EH (cell line): ENCODE measurements at places on chromosomes 12 and 14.

DNA sequence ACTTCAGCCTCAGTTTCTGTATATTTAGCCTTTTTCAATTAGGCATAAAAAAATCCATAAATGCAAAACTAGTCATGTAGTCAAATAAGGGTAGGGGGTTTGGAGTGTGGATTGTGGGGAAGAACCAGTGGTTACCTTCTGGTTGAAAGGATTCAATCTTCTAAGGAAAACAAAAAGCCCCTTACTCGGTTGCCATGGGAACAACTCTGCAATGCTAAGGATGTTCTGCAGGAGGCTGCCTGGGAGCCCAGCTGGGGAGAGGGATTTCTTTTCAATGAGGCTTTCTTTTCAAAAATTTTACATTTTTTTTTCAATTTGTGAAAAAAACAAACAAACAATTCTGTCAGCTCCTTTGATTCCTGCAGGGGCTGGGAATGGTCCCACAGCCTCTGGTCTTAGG lies 67.2 kb downstream of the SLC8A3 start:
- no peak for DNase-seq

- DNase-seq: peak; percentile 9
Measured at GRCh38 chr12:25417071-25417470, 136.0 kb downstream of the LMNTD1 start.

DNA sequence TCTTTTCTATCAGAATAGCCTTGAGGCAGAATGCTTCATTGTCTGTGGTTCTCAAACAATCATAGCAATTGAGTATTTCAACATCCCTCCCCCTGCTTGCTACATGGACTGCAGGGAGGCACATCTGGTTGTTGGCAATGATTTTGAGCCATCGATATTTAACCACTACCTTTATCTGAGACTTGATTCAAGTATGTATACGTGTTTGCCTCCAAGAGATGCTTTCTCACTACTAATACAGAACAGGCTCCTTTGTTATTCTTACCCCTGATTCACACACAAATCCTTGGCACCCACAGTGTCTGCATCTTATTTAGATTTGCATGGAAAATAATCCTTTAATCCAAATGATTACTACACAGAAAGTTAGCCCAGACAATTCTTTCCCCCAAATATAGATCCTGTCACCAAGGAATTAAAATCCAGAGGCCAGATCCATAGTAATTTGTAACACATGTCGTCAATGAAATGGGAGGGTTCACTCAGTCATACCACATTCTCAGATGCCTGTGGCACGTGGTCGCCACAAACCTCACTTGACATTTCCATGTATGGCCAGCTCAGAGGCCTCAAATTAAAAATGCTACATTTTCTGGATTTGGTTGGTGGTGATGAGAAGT lies 199.3 kb downstream of the ITPR2 start:
- peak; percentile 90 for DNase-seq

DNA sequence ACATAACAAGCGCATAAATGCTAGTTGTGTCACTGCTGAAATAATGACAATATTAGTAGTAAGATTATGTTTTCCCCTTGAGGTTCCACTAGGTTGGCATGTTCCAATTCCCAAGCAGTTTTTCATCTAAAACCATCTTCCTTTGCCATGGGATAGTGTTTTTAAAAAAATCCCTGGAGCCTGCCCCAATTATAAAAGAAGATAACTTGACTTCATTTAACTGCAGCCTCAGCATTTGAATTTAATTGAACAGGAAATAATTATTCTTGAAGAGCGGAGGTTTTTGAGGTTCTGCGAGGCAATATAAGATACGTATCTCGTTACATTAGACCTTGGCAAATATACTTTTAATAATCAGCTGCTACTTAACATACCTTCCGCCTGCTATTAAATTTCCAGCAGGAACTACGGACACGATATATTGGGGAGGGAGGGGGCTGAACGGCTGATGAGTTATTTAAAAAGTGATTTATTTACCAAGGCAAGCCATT lies 65.2 kb upstream of the HSPB8 start:
- no peak for DNase-seq

DNA sequence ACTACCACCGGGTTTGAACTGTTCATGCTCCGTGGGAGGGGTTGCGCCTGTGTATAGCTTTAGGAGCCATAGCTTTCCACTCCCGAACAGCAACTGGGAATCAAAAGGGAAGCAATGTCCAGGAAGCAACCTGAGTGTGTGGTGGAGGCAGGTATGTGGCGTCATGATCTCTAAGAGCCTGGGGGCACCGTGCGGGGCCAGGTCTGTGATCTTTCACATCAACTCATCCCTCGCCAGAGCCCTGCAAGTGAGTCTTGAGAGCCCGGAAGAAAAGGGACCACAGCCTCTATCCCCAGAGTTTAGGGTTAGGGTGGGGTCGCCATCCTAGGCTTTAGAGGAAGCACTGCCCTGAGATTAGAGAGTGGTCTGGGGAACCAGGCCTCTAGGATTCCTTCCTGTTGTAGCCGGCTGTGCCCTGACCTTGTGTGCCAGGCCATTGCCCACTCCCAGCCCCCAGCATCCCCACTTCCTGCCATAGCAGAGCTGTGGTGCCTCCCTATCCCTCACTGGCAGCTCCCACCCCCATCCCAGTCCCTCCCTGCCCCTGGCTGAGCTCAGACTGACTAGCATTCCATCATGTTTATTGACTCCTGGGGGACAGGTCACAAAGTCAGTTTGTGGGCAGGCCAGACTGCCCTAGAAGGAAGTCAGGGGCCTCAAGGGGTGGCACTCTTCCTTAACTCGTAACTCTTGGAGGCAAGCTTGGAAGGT lies 745 bp upstream of the ADCY4 start:
- DNase-seq: peak; percentile 54

DNA sequence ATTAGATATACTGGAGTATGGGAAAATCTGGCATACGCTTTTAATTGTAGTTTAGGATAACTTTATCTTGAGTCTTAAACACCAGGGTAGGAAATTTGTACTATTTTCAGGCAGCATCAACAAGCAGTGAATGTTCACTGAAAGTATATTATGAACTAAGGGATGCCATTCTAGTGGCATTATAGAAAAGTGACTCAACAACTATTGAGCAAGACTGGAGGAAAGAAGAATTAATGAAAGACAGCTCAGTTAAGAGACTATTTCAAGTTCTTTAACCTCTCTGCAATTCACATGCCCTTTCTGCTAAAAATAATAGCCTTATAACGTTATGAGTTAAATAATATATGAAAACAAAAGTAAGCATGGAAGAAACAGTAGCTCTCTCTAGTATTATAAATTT lies 343.1 kb downstream of the FSCB start:
- no peak for DNase-seq

DNA sequence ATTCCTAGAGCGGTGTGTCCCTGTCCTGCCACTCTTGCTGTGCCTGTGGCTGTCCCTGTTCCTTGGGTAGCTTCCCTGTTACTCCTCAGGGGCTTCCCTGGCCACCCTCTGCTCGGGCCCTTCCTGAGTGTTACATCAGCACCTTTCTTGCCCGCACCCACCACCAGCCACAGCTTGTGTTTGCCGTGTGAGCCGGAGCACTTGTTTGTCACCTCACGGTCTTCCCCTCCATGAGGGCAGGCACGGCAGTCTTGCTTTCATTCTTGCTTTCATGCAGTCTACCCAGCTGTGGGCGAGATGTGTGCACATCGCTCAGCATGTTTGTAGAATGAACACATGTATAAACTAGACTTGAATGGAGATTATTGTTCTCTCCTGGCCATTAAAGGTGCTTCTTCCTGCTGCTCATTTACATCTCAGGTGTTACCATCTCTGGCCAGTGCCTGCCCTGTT lies 42.0 kb downstream of the TRAF3 start:
- DNase-seq: no peak

- no peak for DNase-seq
Measured at GRCh38 chr14:20386276-20386855, 26.9 kb downstream of the TEP1 start.

DNA sequence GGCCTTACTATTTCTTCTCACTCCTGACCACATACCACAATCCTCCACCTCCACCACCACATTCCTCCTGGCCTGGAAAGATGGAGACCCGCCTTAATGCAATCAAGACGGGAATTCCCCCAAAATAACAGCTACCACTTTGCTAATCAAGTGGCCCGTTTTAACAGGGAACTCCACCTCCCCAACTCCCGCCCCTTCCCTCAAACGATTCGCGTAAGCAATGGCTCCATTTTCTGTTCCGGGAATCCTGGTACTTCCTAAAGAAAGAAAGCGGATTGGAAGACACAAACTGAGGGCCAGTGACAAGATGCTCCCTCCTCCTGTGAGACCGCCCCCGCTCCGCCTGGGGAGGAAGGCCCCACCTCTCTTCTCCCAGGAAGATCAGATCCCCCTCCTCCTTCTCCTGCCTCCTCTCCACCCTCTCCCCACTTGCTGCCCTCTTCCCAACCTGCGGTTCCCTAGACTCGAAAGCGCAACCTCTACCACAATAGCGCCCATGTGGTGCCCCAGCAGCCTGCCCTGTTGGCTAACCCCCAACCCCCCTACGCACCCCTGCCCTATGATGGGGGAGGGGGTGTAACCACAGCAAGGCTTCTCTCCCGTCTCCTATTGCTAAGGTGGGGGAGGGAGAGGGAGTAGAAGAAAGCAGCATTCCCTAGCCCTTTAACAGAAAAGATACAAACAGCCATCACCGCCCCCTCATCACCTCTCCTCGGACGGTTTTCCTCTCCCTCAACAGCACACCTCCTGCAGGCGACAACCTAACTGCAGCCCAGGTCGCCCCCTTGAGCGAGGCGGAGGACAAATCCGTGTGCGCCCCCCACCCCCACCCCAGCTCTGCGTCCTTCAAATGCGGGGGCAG lies 777 bp downstream of the ARF3 start:
- peak; percentile 98 for DNase-seq

- DNase-seq: no peak
Measured at GRCh38 chr12:115450710-115451109, 766.7 kb upstream of the TBX3 start.

DNA sequence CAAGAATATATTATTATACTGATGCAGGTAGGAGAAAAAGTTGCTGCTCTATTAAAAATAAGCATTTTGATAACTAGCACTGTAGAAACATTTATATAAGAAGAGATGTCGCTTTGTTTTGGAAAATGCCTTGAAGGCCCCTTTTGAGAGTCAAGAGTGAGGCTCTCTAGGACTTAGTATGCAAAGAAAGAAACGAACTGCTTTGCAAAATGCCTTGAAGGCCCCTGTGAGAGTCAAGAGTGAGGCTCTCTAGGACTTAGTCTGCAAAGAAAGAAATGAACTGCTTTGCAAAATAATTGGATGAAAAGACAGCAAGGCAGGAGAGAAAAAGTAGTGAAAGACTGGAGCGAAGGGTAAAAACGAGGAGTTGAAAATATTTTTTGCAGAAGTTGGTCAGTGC lies 65.9 kb downstream of the AVPR1A start:
- no peak for DNase-seq

GRCh38 chr12:54658306-54659264 lies 10.4 kb upstream of the DCD start:
- peak; percentile 37 for DNase-seq

- DNase-seq: peak; percentile 68
Measured at GRCh38 chr14:92951912-92952471, 29.0 kb downstream of the CHGA start.

- DNase-seq: peak; percentile 49
Measured at GRCh38 chr12:101670007-101670671, 27.3 kb upstream of the CHPT1 start.

GRCh38 chr14:22977684-22978486 lies 4.5 kb downstream of the AJUBA start:
- DNase-seq: peak; percentile 93

- peak; percentile 24 for DNase-seq
Measured at GRCh38 chr12:110301065-110301806, 20.2 kb downstream of the ATP2A2 start.

DNA sequence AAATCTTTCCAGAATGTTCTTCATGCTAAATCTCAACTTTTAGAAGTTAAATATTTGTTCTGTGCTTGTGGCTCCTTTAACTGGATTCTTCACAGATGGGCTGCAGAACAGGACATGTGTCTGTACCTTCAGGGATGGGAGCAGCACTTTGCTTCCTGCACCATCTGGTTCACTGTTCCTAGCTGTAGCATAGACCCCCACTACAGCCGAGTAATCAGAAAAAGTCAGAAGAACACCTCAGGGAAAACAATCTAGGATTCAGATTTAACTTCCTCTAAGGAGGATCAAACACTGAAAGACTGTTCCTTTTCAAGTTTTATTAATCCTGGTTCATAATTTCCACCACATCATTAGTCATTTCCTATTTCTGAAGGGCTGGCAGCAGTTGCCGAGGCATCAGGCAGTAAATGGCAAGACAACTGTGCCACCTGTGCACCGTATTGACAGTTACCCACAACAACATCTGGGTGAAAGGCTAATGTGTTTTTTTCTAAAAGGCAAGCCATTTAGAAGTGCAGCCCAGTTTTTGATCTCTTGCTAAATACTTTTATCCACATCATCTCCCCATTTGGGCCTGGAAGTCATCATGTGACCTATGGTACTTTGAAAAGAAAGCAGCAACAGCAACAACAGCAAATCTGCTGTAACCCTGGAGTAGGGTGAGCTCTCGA lies 212.8 kb upstream of the BMP4 start:
- DNase-seq: peak; percentile 43

DNA sequence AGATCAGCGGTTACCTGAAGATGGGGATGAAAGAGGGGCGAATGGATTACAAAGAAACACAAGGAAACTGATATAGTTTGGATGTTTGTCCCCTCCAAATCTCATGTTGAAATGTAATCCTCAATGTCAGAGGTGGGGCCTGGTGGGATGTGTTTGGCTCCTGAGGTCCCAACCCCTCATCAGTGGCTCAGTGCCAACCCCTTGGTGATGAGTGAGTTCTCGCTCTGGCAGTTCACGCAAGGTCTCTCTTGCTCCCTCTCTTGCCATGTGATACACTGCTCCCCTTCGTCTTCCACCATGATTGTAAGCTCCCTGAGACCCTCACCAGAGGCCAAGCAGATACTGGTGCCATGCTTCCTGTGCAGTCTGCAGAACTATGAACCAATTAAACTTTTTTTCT lies 28.0 kb downstream of the ITGA7 start:
- no peak for DNase-seq

GRCh38 chr12:103588680-103589079 lies 1.6 kb downstream of the STAB2 start:
- DNase-seq: no peak

DNA sequence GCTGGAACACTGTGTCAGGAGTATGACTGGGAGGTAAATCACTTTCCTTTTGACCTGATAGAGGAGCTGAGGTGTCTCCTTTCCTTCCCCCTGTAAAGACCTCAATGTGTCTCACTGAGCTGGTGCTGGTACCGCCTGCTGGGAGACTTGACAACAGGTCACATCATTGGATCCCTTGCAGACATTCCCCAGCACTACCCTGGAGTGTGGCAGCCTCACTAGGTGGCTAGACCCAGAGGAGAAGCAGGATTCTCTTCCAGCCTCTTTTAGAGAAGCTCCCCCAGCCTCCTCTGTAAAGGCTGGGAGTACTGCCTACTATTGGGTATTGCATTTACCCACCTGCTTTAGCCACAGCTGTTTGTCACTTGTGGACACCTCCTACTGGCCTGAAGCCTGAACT lies 223.9 kb downstream of the ADGRD1 start:
- DNase-seq: no peak

GRCh38 chr12:96897421-96897820 lies 9.6 kb upstream of the NEDD1 start:
- DNase-seq: no peak

- no peak for DNase-seq
Measured at GRCh38 chr14:43938588-43939281, 568.3 kb downstream of the FSCB start.

- DNase-seq: no peak
Measured at GRCh38 chr12:29883941-29884554, 100.3 kb upstream of the TMTC1 start.

GRCh38 chr14:69716478-69717187 lies 50.3 kb upstream of the SRSF5 start:
- peak; percentile 80 for DNase-seq
